Stimulated activated CD4-positive, alpha-beta T cell treated with anti-CD3 and anti-CD28 coated beads, Interleukin-4, amount 100 ng/mL, for 24 hours (primary cell): ENCODE measurements at places on chromosomes 6 and 20.

GRCh38 chr6:118495485-118496280 lies 52.4 kb upstream of the PLN start:
- no peak for DNase-seq

DNA sequence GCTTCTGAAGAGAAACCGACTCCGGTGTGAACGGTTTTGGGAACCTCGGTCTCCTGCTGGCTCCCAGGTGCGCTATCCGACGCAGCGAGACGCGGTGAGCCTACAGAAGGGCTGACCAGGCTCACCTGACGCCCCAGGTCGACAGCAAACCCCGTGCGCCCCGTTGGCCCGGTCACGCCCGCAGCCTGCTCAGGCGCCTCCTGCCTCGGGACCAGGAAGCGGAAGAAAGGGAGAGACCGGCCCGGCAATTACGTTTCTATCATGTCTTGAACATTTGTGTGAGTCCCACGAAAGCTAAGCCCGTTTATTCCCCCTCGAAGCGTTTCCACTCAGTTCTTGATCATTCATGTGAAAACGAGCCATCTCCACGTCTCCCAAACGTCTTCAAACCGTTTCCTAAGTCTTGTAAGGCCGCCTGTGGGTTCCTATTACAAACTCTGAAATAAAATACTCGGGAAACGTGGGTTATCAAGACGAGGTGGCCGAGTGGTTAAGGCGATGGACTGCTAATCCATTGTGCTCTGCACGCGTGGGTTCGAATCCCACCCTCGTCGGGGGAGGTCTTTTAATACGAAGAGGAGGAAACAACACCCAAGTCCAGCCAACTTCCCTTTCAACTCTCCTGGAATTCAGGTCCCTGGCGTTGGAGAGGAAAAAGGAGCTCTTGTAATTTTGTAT lies 150.5 kb upstream of the PRSS16 start:
- DNase-seq: peak; percentile 45

GRCh38 chr6:88605271-88605670 lies 358.1 kb downstream of the RNGTT start:
- no peak for DNase-seq

DNA sequence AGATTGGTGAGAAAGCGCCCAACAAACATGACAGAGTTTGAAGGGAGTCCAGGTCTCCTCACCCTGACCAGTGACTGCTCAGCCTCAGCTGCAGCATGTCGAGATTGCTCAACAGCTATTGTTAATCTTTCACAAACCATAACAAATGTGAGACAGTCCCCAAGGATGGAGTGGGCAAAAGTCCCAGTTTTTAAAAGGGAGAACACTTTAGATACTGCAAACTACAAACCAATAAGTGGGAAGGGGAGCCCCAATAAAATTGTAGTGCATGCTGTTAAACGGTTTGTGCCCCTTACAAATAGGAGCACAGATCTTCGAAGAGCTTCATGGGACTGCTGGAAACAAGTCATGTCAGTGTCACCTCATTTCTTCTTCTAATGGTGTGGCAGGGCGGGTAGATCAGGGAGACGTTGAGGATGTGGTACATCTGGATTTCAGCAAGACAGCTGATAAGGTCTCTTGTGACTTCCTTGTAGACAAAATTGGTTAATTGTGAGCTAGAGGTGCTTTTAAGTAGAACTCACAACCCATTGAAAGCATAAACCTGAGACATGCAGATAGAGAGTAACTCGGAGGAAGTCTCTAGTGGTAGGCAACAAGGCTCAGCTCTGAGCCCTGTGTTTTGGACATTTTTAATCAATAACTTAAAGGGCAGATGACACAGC lies 134.0 kb upstream of the ARMC2 start:
- DNase-seq: no peak

- DNase-seq: peak; percentile 9
Measured at GRCh38 chr20:59525500-59526241, 78.7 kb upstream of the PHACTR3 start.

- DNase-seq: no peak
Measured at GRCh38 chr6:128439627-128440026, 80.8 kb downstream of the PTPRK start.

GRCh38 chr20:32906200-32906599 lies 47.5 kb downstream of the EFCAB8 start:
- no peak for DNase-seq

DNA sequence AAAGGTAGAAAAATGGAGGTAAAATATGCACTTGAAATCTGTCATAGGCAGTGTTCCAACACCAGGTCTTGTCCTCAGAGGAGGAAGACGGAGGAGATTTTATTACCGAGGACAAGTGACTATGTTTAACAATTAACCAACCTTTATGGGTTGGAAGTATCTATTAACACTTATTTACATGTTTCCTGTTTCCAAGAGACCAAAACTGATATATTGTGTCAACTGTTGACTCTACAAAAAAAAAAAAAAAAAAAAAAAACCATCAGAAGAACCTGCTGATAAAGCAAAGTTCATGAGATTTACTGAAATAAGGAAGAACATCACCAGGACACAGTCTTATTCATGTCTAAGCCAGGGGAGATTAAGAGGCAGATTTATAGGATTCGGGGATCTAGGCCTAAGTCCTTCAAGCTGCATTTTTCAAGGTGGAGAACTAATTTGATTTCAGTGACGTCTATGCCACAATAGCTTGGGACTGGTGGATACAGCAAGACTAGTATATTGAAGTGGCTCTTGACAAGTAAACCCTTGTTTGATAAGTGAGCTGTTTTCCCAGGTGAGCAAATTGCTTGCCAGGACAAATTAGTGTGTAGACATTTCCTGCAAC lies 126.6 kb upstream of the NAA20 start:
- no peak for DNase-seq

GRCh38 chr6:28134716-28135115 lies 7.0 kb upstream of the ZKSCAN8 start:
- DNase-seq: no peak

DNA sequence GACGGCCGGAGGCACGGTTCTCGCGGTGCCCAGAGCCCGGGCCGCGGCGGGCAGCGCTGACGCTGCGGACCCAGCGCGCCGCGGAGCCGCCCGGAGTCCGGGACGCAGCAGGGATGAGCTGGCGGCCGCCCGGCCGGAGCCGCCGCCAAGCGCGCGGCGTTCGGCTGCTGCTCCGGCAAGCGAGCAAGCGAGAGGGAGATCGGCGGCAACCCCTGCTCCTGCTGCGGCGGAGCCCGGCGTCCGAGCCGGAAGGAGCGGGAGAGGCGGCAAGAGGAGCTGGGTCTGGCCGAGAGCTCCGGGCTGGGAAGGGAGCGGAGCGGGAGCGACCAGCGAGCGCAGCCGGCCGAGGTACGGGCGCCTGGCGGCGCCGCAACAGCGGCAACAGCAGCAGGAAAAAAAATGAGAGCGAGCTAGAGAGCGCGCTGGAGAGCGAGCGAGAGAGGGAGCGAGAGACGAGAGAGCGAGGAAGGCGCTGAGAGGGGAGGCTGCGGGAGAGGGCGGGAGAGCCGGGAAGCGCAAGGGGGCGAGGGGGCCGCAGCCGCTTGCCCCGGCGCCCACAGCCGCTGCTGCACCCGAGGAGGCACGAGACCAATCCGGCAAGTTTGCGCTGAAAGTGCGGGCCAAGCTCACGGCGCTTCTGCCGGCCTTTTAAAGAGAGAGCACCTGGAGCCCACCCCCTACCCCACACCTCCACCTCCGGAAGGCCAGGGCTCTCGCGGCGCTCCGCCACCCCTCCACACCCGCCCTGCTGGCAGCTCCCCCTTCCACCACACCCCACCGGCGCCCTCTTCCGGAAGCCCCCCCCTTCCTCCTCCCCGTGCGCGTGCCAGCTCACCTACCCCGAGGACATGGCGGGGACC lies 496 bp downstream of the GRM4 start:
- DNase-seq: peak; percentile 12

GRCh38 chr20:8602389-8603116 lies 466.3 kb upstream of the PLCB4 start:
- DNase-seq: no peak

DNA sequence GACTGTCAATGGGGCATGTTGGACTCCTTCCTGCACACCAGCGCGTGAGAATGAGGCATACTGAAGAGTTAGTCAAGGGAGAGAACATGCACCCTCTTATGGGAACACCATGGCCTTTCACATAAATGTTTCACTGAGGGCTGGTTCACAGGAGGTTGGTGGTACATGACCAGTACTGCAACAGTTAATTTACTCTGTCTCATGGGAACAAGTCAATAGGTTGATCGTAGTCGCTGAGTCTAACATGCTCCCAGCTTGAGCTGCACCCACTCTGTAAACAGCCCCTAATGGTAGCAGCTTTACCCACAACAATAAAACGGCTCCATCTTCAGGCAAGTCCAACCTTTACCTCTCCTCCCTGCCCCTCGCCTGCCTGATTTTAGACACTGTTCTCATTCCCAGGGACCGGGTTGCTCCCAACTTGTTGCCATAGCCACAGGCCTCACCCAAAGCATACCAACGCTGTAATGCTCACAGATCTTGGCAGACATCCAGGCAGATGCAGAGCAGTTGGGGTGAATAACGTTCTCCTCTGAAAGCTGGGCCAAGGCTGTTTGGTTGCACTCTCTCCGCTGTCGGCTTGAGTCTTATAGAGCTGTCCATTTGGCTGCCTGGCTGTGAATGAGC lies 111.3 kb downstream of the LY86 start:
- no peak for DNase-seq

DNA sequence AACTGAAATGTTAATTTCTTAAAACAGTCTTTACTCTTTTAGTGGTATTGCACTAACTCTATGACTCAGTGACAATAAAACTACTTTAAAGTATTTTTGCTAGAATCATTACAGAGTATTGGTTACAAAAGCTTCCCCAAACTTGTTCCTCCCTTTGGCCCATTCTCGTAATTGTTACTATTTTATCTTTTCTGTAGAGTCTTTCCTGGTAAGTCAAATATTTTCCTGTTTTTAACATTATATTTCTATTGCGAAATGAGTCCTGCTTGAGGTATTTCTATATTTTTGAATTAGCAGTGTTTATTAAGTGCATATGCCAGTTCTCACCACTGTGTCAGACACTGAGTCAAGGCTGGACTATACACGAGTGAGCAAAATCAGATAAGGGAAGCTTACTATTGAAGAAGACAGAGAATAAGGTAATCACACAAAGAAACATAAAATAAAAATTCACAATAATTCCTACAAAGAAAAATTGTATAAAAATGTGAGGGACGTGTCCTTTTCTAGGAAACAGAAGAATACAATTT lies 970.5 kb downstream of the EYS start:
- DNase-seq: no peak

DNA sequence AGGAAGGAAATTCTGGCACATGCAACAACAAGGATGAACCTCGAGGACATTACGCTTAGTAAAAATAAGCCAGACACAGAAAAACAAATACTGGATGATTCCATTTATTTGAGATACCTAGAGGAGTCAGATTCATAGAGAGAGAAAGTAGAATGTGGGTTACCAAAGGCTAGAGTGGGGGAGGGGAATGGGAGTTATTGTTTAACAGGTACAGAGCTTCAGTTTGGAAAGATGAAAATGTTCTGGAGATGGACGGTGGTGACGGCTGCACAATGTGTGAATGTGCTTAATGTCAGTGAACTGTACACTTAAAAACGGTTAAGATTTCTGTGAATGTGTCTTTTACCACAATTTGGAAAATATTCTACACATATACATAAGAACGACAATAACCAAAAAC lies 33.9 kb upstream of the DSP start:
- DNase-seq: no peak

GRCh38 chr20:19990850-19991249 lies 26.3 kb upstream of the NAA20 start:
- no peak for DNase-seq

- DNase-seq: peak; percentile 76
Measured at GRCh38 chr6:111805511-111806164, 67.6 kb downstream of the FYN start.

DNA sequence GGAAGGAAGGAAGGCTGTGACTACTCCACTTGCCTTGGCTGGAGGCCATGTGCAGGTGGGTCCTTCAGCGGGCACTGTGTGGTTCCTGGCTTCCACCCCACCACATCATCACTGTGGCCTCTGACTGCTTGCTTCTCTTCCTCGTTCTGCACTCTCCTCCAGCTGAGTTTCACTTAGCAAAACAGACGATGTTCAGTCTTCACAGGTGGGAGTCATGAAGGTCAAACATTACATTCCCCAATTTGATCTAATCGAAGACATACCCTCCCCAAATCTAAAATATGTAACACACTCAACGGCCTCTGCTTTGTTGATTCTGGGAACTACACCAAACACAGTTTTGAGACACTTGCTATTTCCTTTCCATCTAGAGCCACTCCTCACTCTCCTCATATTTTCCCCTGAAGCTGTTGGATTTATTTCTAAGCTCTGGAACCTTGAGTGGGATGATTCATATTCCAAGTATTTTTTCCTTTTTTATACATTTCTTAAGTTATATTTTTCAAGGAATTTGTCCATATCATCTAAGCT lies 132.5 kb upstream of the FOXA2 start:
- DNase-seq: no peak

- peak; percentile 20 for DNase-seq
Measured at GRCh38 chr6:33812669-33813068, 8.9 kb upstream of the MLN start.

DNA sequence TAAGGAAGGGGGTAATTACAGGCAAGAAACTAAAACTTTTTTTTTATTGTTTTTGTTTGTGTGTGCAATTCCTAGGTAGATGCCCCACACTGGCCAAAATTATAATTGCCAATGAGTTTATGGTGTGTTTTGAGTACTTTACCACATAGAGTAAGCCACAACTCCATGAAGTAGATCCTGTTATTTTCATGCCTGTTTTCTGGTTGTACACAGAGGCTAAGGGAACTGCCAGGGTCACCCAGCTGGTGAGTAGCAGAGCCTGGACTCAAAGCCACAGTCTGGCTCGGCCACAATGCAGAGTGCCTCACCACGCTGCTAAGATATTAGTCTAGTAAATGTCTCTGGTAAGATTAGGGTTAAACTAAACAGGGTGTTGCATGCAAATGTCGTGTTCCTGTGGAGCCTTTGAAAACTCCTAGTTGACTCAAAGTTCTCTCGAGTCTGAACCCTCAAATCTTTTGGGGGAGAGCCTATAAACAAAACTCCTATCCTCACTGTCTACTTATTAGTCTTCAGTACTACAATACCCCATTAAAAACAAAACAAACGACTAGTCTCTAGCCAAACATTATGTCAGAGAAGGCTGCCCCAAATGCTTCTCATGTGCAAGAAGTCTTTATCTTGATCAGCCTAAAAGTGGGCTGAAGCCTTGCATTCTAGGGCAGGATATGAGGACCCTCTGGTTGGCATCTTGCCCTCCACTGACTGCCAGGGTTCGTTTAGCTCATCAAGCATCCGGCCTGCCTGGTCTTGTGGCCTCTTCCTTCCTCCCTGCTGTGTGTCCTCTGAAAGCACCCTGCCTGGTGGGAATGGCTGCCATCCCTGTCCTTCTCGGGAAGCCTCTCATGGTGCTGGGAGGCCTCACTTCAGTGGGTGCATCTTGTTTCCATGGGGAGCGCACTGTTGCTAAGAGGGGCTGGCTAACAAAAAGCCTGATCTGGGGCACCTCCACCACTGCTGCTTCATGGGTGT lies 4.2 kb downstream of the DUSP22 start:
- DNase-seq: no peak

- DNase-seq: no peak
Measured at GRCh38 chr20:38004416-38004815, 28.8 kb downstream of the TTI1 start.

- DNase-seq: no peak
Measured at GRCh38 chr6:42201382-42201781, 6.6 kb upstream of the GUCA1B start.
